ENCODE measurements at places on chromosomes 7 and 10.

- DNase-seq = peak; percentile 85
Observed at GRCh38 chr7:102425639-102426267, 7.6 kb upstream of the ORAI2 start.

DNA sequence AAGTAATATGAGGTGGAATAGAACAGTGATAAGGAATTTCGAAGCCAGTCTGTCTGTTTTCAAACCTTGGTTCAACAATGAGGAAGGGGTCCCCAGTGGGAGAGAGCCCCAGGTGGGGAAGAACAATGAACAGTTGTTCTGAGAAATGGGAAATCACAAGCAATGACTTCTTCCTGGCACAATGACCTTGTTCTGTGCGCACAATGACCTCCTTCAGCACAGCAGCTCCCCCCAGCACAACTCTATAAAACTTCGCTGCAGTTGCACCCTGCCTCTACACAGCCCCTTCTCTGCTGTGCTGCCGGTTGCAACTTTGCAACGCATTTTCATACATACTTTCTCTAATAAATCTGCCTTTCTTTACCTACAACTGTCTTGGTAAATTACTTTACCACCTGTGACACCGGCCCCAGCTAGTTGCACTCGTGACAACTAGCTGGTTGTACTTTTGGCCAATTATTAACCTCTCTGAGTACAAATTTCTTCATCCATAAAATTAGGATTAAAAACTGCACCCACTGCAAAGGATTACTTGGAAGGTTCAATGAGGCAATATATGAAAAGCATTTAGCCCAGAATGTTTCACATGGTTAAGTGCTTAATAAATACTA, 40.5 kb downstream of the ASB4 start:
- no peak for DNase-seq

DNA sequence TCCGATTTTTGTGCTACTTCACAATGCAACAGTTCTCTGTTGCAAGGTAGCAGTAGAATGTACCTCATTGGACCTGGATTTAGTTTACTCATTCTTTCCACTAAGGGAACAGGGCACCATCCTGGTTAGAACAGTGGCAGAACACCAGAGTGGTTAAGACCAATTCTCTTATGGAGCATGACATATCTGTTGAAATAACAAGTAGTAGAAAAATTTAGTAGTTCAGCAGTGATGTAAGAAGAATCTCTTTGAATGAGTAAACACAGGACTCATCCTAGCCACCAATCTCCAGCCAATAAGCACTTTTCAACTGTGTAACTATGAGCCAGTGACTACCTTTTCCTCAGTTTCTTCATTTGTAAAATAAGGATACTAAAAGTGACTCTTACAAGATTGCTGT, 2.4 kb downstream of the ANKRD22 start:
- DNase-seq = no peak

DNA sequence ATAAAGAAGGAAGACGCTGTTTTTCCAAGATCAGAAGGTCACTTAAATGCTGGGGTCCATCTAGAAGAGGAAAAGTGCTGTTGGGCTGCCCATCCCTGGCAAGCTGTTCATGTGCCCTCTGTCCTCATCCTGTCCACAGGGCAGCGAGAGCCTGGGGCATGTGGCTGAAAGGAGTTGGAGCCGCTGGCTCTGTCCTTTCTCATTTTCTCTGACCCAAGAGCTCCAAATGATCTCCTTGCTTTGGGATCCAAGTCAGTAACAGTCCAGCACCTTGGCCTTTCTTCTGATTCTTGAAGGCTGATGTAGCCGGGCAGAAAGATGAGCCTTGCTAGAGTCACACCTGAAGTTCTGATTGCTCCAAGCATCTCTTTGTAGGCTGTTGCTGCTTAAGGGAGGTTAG, 44.4 kb downstream of the SPDYE5 start:
- DNase-seq = no peak

- no peak for DNase-seq
Observed at GRCh38 chr7:129845972-129846327, 106.8 kb downstream of the UBE2H start.

DNA sequence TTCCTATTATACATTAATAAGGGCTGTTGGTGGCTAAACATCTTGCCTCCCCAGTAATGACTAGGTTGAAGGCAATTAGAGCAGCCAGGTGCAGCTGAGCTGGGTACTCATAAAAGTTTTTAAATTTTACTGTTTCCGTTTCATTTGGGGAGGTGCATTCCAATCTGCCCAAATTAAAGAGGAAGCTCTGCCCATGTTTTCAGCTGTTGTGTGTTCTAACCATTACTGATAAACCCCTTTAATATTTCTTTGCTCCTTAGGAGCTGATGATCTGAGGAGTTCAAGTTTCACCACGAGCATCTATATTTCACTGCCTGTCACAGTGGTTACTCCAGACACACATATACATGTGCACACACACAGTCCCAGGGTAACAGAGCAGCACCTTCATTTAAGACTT, 94.4 kb downstream of the JAZF1 start:
- no peak for DNase-seq

- DNase-seq = no peak
Observed at GRCh38 chr10:37754538-37755323, 102.7 kb downstream of the ZNF248 start.

GRCh38 chr7:76285604-76286374, 16.7 kb upstream of the HSPB1 start:
- no peak for DNase-seq

GRCh38 chr7:124366118-124366517, 333.3 kb upstream of the TMEM229A start:
- DNase-seq = no peak

GRCh38 chr7:127885843-127886242, 145.4 kb downstream of the LRRC4 start:
- DNase-seq = peak; percentile 83
